GM12865 (cell line): ENCODE measurements at places on chromosomes 1 and 21.

GRCh38 chr21:35461700-35462099 is 412.6 kb upstream of the RUNX1 start:
- no peak for DNase-seq

- no peak for DNase-seq
Measured at GRCh38 chr1:46480959-46481646, 8.5 kb upstream of the DMBX1 start.

- no peak for DNase-seq
Measured at GRCh38 chr1:166603296-166603695, 236.0 kb upstream of the POGK start.

- no peak for DNase-seq
Measured at GRCh38 chr1:47776667-47777131, 220.5 kb downstream of the TRABD2B start.

- no peak for DNase-seq
Measured at GRCh38 chr21:42201615-42202161, 17.3 kb upstream of the ABCG1 start.

GRCh38 chr1:6256645-6257044 is 4.3 kb downstream of the GPR153 start:
- DNase-seq, result no peak

DNA sequence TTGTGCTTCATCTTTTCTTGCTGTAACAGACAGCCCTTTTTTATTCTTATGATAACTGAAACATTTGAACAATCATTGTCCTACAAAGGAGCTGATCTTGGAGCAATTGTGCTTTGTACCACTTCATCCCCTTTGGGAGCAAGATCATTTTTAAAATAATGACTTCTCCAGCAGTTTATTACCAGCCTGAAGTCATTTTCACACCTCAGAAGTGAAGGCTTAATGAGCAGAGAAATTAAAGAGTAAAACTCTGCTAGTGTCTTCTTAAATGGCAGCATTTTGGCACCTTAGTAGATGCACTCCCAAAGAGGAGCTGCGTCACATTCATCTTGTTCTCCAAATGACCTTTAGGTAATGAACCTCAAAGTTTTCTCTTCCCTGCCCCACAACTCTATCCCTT is 439.6 kb upstream of the CAMK1G start:
- no peak for DNase-seq

- DNase-seq, result no peak
Measured at GRCh38 chr1:174702011-174702410, 254.2 kb downstream of the GPR52 start.

DNA sequence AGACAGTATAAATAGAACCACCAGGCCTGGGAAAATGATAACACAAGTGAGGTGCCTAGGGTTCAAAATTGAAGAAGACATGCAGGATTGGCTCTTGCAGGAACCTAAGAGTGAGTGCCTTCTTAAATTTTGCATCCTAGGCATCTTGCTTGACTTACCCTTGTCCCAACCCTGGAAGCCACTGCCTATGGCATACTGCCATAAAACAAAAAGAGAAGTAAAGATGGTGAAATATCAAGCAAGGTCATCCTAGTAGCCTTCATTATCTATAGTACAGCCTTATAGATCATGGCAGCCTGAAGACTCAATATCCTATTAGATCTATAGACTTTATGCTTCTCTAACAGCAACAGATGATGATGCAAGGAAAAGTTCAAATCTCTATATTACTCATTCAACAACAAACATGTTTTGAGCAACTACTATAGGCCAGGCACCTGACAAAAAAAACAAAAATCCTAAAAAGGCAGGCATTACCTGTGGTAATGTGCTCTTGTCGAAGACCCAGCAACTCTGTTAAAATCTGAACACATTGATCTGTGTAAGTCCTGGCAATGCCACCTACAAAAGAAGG is 6.3 kb downstream of the AP4B1 start:
- DNase-seq, result no peak

DNA sequence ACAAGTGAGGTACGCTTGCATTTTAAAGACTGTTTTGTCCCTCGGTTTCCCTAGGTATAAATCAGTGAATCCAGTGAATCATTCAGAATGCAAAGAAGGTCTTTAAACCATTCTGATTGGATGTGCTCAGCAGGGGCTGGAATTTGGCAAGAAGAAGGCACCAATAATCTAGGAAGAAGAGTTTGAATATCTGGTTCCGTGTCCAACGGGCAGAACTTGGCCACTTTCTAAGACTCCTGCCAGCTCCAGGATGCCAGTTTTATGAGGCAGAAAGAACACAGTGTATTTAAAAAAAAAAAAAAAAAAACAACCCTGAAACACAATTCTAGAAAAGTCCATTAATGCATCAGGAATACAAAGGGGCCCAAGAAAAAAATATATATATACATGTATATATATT is 3.0 kb upstream of the TENT5C start:
- DNase-seq, result no peak

GRCh38 chr1:244730934-244731434 is 78.1 kb downstream of the DESI2 start:
- DNase-seq, result no peak
